ENCODE measurements at places on chromosomes 5 and 9.

DNA sequence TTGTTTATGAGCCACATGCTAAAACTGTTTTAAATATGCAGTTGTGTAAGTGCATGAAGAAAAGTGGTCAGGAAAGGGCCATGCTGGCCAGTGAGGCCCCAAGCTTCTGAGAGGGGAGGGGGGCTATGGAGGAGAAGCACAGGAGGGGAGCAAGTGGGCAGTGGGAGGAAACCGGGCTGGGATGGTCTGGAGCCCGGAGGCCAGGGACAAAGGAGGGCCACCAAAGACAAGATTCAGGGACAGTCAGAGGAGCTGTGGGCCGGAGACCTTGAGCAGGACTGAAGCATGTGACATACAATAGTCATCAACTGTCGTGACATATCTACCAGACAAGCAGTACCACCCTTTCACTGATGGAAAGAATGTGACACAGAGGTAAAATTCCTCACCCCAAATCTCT, 333.2 kb upstream of the IRX1 start:
- no peak overlapping the region for H3K27ac ChIP-seq
- no peak for DNase-seq
- H3K36me3 ChIP-seq, result no peaks in the 10 kb centered on the region
- no peak overlapping the region for H3K4me3 ChIP-seq
- no peaks in the 10 kb centered on the region for H3K4me1 ChIP-seq

DNA sequence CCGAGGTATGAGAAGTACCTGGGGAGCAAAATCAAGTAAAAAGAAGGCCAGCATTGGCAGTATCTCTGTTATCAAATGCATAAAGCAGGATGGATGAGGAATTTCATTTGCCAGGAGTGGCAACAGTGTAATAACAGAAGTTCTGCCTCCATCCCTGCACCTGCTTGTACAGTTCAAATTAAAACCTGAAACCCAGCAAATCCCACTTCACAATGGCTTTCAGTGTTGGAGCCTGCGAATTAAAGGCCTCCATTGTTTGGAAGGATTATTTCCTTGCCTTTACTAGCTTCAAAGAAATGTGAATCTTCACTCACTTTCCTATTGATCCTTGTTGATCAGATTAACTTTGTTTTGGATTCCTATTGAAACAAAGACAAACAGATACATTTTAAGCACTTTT, 31.5 kb upstream of the IRX1 start:
- no peak for DNase-seq
- H3K27ac ChIP-seq, result no peak overlapping the region
- H3K27me3 ChIP-seq, result no peaks in the 10 kb centered on the region
- no peaks in the 10 kb centered on the region for H3K4me1 ChIP-seq
- no peaks in the 10 kb centered on the region for H3K36me3 ChIP-seq

- H3K27ac ChIP-seq, result peak overlapping the region; percentile 14
- no peak overlapping the region for H3K4me3 ChIP-seq
- no peaks in the 10 kb centered on the region for H3K27me3 ChIP-seq
- DNase-seq, result no peak
- no peaks in the 10 kb centered on the region for H3K36me3 ChIP-seq
Measured at GRCh38 chr9:125861405-125862058, 114.4 kb downstream of the PBX3 start.

GRCh38 chr5:84292000-84292642, 92.6 kb downstream of the EDIL3 start:
- H3K36me3 ChIP-seq, result no peaks in the 10 kb centered on the region
- peak overlapping the region; percentile 29 for H3K27ac ChIP-seq
- no peak overlapping the region for H3K4me3 ChIP-seq
- peaks cover 51% of the 10 kb centered on the region for H3K4me1 ChIP-seq
- no peaks in the 10 kb centered on the region for H3K27me3 ChIP-seq

GRCh38 chr5:60541980-60542379, 158.0 kb downstream of the DEPDC1B start:
- peak overlapping the region; percentile 56 for H3K4me3 ChIP-seq
- H3K27me3 ChIP-seq, result no peaks in the 10 kb centered on the region
- H3K36me3 ChIP-seq, result no peaks in the 10 kb centered on the region
- DNase-seq, result peak; percentile 70
- H3K4me1 ChIP-seq, result peaks cover 25% of the 10 kb centered on the region

DNA sequence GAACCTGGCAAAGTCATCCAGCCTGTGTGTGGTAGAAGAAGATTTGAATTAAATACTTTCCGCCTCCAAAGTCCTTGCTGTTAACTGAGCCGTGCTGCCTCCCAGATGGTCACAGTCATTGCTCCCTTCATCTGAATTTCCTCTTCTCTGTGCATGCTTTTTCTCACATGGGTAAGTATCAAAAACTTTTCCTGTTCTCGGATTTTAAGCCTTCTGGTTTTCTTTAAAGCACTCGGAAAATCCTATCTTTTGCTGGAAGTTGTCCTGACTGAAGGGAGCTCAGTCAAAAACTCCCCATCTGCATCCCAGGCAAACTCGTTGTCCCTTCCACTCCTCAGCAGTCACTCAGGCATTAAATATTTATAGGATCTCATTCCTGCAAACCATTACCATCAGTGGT, 290.0 kb upstream of the PIK3R1 start:
- no peak overlapping the region for H3K4me3 ChIP-seq
- H3K27ac ChIP-seq, result no peak overlapping the region
- H3K27me3 ChIP-seq, result no peaks in the 10 kb centered on the region
- DNase-seq, result no peak
- H3K4me1 ChIP-seq, result no peaks in the 10 kb centered on the region

- DNase-seq, result no peak
- H3K4me3 ChIP-seq, result no peak overlapping the region
- H3K27ac ChIP-seq, result no peak overlapping the region
- no peaks in the 10 kb centered on the region for H3K36me3 ChIP-seq
- peaks cover 3% of the 10 kb centered on the region for H3K4me1 ChIP-seq
Measured at GRCh38 chr5:5275211-5275610, 135.1 kb downstream of the ADAMTS16 start.

DNA sequence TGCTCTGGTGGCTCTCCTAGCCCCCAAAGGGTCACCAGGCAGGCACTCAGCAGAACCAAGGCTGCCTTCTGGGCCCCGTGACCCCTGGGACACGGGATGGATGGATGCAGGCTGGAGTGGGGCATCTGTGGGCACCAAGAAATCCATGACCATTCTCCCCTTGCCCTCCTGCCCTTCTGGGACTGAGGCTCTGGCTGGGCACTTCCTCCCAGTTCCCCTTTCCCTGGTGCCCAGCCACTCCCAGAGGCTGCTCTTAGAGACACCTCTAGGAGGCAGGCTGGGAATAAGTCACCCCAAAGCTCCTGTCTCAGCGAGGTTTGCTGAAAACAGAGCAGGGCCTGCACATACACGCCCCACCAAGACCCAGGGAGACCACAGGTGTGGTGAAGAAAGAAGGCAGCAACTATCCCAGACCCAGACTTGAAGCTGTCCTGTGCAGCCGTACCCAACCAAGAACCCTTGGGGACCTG, 943 bp downstream of the STING1 start:
- DNase-seq, result peak; percentile 84
- peak overlapping the region; percentile 85 for H3K4me3 ChIP-seq
- peaks cover 24% of the 10 kb centered on the region for H3K4me1 ChIP-seq

GRCh38 chr5:56356121-56356835, 123.1 kb upstream of the ANKRD55 start:
- peaks cover 13% of the 10 kb centered on the region for H3K27me3 ChIP-seq
- H3K4me3 ChIP-seq, result no peak overlapping the region
- H3K4me1 ChIP-seq, result peaks cover 7% of the 10 kb centered on the region
- no peak overlapping the region for H3K27ac ChIP-seq
- no peaks in the 10 kb centered on the region for H3K36me3 ChIP-seq
- no peak for DNase-seq

- H3K27ac ChIP-seq, result no peak overlapping the region
- peaks cover 8% of the 10 kb centered on the region for H3K4me1 ChIP-seq
- no peaks in the 10 kb centered on the region for H3K27me3 ChIP-seq
- DNase-seq, result no peak
- H3K36me3 ChIP-seq, result no peaks in the 10 kb centered on the region
Measured at GRCh38 chr5:127957701-127958239, 125.8 kb upstream of the SLC12A2 start.

DNA sequence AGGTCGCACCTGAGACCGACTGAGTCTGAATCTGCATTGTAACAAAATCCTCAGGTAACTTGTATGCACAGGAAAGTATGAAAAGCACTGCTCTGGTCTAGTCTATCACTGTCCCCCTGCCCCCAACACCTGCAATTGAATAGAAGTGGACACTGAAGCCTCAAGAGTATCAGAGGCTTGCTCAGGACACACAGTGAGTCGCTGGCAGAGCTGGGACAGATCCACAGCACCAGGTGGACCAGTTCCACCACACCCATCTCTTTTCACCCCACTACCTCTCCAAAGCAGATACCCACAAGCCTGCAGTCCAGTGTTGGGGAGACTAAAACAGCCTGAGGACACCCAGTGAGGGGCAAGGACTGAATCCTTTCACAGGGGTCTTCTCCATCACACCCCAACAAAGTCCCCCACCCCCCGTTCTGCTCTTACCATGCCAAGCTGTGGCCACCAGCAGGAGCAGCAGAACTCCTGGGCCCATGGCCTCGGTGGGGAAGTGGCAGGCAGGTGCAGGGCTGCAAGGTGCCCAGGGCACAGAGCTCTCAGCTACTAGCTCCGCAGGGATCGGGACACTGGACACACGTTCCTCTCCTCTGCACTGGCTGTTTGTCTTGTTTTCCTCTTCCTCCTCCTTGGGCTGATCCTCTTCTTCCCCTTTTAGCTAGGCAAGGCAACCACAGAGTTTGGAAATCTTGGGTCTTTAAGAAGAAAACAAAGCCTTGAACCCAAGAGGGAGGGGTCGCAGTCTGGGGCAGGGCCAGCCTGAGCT, at the start of gene CSF1R:
Gene CSF1R, minus strand, starts transcription at position 605 of the 766 bp plus-strand sequence. Its CDS starts 127 bp downstream, at position 478.
- no peaks in the 10 kb centered on the region for H3K27me3 ChIP-seq
- H3K27ac ChIP-seq, result no peak within 1 kb of the TSS
- DNase-seq, result no peak
- H3K4me1 ChIP-seq, result peaks cover 8% of the 10 kb centered on the region

GRCh38 chr9:35798658-35799374, 7.4 kb downstream of the NPR2 start:
- peaks cover 23% of the 10 kb centered on the region for H3K4me1 ChIP-seq
- peak; percentile 53 for DNase-seq
- no peak overlapping the region for H3K4me3 ChIP-seq
- peaks cover 36% of the 10 kb centered on the region for H3K36me3 ChIP-seq
